ENCODE measurements at places on chromosomes 4 and X.

GRCh38 chrX:136761421-136761820 lies 19.3 kb downstream of the ARHGEF6 start:
- DNase-seq, result no peak

DNA sequence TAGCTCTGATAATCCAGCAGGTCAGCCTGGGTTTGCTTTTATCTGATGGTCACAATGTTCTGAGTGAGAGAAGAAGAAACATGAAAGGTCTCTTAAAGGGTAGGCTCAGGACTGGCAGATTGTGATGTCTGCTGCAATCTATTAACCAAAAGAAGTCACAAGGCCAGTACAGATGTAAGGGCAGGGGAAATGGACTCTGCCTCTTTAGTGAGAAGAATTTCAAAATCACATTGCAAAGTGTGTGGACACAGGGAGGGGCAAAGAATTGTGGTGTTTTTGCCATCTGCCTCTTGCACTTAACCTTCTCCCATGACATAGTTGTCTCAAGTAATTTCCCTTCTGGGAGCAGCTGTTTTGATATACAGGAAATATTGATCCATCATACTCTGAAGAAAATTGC lies 40.9 kb downstream of the IL1RAPL1 start:
- no peak for DNase-seq

DNA sequence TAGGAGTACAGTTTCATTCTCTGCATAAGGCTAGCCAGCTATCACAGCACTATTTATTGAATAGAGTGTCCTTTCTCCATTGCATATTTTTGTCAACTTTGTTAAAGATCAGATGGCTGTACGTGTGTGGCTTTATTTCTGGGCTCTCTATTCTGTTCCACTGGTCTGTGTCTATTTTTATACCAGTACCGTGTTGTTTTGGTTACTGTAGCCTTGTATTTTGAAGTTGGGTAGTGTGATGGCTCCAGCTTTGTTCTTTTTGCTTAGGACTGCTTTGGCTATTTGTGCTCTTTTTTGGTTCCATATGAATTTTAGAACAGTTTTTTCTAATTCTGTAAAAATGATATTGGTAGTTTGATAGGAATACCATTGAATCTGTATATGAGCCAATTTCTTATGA lies 182.1 kb upstream of the DIAPH2 start:
- no peak for DNase-seq

DNA sequence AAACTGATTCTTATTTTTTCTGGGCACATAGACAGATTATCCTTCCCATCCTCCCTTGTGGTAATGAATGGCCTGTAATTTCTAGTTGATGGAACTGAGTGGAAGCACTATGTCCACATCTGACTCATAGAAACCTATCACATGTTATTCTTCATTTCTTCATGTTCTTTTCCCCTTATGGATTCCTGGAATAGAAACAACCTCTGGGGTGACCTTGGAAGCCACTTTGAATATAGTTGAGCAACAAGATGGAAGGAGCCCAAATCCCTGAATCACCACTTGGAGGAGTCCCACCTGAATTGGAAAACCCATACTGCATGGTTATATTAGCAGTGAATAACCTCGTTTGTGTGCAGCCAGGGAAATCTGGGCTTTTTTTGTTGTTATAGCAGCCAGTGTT lies 137.8 kb downstream of the MID1IP1 start:
- no peak for DNase-seq

DNA sequence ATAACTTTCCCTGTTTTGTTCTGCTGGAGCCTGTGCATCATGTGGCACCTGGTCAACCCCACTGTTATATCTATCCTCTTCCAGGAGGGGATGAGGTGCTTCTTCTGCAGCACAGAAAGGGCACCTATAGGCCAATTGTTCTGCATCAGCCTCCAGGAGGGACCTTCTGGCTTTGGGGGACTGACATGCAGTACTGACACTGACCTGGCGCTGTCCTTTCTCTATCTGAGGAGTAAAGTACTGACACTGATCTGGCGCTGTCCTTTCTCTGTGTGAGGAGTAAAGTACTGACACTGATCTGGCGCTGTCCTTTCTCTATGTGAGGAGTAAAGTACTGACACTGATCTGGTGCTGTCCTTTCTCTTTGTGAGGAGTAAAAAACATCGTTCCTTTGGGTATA lies 498.4 kb downstream of the PACRGL start:
- no peak for DNase-seq

DNA sequence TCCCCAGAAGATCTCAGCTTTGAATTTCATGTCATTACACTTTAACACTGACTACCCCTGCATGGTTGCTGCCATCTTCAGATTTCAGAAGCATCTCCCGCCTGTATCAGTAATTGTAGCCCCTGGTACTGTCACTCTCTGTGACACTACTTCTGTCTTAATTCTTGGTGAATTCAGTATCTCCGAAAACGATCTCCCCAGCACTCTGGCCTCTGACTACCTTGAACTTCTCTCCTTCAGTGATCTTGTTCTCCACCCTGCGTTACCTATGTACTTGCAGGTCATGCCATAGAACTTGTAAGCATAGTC lies 53.8 kb upstream of the ABCG2 start:
- no peak for DNase-seq

DNA sequence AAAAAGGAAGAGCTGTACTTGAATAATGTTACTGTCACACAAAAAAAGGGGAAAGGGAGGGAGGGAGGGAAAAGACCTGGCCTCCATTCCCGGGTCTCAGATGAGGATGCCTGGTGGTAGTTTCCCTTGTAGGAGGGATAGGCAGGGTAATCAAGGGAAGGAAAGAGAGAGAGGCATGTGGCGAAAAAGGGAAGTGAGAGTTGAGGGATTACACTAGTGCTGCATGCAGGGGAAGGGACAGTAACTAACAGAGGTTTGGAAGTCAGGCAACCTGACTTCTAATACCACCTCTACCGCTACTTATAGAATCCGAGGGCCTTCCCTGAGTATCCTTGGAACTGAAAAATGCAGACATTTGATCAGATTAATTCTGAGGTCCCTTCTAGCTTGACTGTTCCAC lies 821.7 kb upstream of the FTHL17 start:
- no peak for DNase-seq

DNA sequence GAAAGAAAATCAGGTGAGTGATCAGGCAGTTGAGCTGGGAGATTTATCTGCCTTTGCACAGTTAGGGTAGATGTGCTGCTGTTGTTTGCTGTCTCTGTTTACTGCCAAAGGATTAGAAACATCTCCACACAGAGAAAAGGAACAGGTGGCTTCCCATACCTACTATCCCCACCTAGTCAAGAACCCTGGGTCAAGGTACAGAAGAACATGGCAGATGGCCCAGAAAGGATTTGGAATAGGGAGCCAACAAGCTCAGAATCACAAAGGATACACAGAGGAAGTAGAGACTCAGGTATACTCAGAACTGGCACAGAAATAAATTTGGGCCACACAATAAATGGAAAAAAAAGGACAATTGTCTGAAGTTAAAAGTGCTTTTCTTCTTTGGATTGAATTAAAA lies 64.3 kb downstream of the TIGD2 start:
- DNase-seq, result no peak

DNA sequence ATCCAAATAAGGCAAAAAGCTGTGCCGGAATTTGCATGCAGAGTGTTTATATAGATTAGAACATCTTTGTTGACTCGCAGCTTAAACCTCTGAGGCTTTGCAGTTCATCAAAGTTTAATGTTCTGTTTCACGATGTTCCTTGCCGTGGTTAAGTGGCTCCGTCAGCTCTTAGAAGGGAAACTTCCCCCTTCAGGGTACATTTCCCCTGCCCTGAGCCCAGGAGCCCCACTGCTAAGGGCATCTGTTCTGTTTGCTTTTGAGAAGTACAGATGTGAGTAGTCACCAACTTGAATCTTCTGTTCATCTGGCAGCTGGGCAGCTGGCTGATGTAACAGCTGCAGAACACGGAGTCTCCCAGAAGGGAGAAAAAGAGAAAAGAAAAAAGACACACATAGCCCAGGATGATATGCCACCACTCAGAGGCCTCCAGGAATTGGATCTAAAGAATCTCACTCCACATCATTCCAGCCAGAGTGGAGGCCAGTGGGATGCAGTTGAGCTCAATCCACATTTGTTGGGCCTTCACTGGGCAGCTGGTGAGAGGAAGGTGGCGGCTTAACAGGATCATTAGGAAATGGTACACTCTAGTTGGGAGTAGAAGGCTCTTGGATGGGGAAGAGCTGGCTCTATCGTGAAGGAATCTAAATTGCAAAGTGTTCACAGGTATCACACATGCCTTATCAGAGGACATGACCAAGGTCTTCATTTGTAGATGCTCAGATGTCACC lies 178.7 kb upstream of the RBPJ start:
- DNase-seq, result peak; percentile 36

DNA sequence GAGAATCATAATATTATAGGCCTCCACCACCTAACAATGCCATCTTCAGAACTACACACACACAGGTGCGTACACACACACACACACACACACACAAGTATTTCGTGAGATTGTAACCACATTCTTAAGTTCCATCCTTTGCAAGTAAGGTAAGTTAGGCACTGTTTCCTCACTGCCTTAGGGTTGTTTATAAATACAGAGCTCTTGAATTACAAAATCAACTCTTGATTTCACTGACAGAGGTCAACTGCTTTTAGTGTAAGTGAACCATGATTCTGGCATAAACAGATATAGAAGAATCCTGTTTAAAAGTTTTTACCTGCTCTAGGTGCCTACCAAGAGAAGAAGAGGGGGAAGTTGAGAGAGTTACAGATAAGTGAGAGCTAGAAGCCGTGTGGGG lies 166.1 kb downstream of the DMD start:
- DNase-seq, result no peak

DNA sequence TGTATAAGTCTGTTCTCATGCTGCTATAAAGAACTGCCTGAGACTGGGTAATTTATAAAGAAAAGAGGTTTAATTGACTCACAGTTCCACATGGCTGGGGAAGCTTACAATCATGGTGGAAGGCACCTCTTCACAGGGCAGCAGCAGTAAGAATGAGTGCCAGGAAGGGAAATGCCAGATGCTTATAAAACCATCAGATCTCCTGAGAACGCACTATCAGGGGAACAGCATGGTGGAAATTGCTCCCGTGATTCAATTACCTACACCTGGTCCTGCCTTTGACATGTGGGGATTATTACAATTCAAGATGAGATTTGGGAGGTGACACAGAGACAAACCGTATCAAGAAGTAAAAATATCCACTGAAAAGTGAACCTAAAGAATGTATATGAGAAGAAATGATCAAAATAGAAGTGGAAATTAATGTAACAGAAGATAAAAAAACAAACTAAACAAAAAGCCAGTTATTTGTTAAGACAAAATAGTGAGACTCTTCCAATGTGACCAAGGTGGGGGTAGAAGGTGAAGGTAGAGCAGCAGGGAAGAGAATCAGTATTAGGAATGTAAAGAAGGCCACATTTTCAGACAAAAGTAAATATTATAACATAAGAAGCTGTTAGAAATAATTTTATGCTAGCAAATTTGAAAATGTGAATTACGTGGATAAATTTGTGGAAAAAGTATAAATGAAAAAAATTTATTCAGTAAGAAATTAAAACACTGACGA lies 372.9 kb downstream of the NKX6-1 start:
- no peak for DNase-seq

DNA sequence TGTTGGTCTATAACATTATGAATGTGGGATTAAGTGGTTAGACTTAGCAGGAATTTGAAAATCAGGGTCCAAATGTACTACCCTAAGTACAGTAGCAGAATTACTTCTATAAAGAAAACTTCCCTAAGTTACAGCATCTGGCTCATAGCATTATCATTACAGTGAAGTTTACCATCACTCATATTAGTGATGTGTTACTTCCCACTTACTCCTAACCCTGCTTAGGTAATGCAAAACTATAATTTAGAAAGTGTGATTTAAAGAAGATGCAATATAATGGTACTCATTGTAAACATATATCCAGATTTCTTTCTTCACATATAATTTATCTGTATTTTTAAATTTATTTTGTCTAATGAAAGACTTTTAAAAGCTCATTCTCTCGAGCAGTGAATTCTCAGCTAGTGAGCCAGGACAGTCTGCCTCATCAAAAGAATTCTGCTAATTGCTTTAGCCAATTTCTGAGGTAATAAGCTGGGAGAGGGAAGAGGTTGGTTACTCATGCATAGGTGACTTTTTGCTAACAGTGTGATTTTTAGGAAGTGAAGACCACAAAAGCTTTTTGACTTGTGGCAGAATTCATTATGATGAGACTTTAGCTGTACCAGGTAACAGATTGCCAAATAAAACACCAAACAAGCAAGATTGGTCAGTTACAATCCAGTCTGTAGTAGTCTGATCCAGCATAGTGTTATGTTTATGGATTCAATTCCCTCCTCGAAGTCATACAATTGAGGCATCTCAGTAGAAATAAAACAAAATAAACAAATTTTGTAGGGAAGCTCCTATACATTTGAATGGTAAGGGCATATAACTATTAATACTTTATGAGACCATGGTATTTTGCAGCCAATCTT lies 21.0 kb downstream of the PLS3 start:
- no peak for DNase-seq

DNA sequence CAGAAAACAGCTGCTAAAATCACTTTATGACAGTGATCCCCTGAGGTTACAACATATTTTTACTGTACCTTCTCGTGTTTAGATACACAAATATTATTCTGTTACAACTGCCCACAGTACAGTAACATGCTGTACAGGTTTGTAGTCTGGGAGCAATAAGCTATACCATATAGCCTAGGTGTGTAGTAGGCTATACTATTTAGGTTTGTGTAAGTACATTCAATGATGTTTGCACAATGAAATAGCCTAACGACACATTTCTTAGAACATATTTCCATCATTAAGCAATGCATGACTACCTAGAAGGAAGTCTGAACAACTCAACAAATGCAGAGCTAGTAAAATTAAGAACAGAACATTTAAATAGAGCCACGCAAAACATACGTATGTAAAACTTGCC lies 112.7 kb downstream of the ZAR1 start:
- no peak for DNase-seq

- no peak for DNase-seq
Observed at GRCh38 chr4:173211838-173212237, 43.2 kb downstream of the GALNT7 start.

- no peak for DNase-seq
Observed at GRCh38 chrX:37348231-37348970, 763 bp upstream of the PRRG1 start.

GRCh38 chr4:28883211-28883610 lies 1837.0 kb upstream of the PCDH7 start:
- DNase-seq, result no peak

GRCh38 chrX:130162094-130162735 lies 3.4 kb downstream of the AIFM1 start:
- no peak for DNase-seq

GRCh38 chr4:139460565-139460964 lies 6.6 kb downstream of the RAB33B start:
- DNase-seq, result no peak

DNA sequence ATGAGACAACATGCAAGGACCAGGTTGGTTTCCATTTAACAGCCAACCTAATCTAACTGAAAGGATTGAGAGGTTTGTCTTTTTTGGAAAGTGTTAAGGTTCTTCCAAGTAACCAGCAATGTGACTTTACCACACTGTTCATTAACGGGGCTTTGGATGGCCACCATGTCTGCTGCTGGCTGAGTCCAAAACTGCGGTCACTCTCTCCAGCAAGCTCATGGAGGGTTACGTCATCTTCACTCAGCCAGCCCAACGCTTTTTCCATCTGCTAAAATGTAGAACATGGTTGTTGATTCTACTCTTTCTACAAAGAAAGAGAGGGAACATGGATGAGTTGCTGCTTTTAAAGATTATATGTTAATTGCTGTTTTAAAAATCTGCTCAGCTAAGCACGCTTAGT lies 11.0 kb downstream of the PKD2 start:
- no peak for DNase-seq
